MV-4-11 (cell line): ENCODE measurements at places on chromosomes 7 and 10.
A peak's percentile ranks its signal among the peaks of the same experiment; 100 is the strongest.

DNA sequence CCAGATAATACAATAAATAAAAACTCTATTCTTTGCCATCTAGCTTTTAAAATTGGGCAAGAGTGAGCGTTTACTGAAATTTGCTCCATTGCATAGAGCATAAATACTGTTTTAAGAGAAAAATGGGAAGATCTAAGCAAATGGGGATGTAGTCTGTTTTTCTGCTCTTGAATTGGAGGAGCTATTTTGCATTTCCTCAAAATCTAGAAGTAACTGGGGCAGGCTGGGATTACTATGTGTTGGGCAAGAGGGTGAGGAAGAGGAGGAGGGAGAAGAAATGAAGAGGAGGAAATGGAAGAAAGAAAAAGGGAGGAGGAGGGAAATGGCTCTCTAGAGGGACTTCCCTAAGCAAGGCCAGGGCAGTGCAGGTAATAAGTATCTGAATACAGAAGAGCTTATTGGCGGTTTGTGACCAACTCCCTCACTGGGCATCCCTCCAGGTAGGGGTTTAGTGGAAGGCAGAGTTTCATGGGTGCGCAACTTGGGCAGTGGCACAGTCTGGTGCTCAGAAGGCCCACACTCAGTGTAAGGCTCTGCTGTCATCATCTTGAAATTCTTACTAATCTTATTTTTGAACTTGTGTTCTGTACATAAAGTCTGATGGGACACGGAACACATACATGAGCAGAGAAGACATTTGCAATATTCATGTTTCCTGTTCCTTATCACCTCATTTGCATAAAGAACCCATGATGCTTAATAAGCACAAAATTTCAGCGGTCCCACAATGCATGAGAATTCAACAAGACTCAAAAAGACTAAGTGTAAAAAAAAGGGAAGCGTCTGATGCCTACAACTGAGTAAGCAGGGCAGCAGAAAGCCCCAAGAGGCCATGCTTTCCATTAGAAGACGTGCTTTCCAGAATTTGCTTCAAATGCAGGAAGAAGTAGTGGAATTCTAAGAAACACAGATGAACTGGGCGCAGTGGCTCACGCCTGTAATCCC is 116.9 kb downstream of the EVX1 start:
- DNase-seq = peak; percentile 83

- DNase-seq = peak; percentile 52
Observed at GRCh38 chr7:2165610-2166594, 66.8 kb downstream of the MAD1L1 start.

DNA sequence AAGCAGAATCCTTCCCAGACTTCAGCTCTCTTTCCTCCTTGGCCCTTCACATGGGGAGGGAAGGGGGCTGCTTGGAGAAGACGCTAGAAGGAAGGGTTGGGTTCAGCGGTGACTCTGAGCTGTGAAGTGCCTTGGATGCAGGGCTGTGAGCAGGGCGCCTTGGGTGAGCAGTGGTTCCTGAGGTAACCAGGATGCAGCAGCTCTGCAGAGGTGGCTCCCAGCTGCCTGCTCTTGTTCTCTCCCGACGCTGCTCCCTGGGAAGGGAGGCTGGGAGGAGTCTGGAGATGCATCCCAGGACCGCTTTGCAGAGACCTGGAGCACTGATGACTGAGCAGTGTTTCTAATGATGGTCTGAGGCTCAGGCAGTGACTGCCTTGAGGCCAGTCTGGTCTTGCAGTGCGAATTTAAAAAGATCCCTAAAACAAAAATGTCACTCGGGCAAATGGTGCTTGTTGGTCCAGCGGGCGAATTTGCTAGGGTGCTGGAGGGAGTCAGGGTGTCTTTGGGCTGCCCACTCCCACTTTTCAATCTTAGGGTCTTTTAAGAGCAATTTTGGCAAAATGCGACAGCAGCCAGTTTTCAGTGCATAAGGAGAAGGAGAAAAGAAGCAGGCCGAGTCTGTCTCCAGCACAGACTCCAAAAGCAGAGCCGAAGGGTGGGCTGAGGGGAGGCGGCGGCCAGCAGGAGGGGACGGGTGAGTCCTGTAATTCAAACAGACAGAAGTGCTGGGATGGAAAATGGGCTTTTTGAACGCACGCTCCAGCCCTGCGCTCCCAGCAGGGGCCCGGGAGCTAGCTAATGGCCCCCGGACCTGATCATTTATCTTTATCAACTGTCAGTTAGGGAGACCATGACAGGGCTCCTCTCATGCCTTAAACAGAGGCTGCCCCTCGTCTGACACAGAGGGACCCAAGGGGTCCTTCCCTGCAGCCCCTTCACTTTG is 191.2 kb upstream of the SHH start:
- no peak for DNase-seq

DNA sequence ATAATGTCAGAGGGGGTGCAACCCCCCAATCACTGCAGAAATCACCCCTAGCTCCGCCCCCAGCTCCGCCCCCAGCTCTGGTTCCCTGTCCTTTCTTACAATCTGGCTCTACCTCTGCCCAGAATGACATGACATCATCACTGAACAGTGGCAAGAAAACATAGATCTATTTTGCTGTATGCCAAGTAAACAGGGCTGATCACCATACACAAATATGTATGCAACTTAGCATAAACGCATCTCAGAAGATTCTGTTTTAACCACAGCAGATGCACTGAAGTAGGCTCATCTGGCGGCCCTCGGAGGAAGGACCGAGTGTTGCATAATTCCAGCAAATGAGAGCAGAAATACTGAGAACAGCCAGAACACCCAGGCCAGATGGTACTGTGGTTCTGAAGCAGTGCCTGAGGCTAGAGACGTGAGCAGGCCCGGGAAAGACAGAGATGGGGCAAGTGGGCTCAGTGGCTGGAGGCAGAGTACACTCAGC is 293.3 kb upstream of the KLF14 start:
- DNase-seq = peak; percentile 93

GRCh38 chr10:119371704-119372663 is 164.6 kb downstream of the GRK5 start:
- no peak for DNase-seq

DNA sequence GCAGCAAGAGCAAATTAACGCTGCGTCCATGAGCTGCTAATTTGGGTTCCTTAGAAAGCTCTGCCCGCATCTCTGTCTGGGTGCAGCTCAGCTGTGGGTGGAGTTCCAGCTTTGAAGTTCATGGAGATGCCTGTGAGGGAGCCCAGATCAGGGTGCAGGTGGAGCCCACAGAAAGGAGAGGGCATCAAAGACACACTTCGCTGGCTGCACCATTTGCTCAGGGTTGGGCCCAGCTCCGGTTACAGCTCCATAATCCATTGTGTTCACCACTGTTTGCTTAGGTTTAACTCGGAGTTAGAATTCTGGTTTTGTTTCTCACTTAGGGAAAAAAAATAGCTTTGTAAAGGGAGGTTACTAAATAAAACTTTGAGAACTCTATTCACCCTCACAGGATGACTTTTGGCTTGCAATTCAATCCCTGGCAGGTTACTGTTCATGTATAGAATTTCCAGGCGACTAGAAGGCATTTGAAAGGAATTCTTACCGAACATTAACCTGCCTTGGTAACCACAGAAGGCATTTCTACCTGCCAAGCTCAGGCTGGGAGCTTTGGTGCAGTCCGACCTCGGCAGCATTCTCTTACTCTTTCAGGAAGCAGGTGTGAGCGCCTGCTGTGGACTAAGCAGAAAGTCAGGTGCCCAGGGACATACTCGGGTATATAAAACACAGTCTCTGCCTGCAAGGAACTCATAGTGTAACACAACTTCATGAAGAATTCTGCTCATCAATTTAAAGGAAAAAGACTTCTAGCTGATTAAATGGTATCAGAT is 179.5 kb upstream of the RNF32 start:
- DNase-seq = no peak

DNA sequence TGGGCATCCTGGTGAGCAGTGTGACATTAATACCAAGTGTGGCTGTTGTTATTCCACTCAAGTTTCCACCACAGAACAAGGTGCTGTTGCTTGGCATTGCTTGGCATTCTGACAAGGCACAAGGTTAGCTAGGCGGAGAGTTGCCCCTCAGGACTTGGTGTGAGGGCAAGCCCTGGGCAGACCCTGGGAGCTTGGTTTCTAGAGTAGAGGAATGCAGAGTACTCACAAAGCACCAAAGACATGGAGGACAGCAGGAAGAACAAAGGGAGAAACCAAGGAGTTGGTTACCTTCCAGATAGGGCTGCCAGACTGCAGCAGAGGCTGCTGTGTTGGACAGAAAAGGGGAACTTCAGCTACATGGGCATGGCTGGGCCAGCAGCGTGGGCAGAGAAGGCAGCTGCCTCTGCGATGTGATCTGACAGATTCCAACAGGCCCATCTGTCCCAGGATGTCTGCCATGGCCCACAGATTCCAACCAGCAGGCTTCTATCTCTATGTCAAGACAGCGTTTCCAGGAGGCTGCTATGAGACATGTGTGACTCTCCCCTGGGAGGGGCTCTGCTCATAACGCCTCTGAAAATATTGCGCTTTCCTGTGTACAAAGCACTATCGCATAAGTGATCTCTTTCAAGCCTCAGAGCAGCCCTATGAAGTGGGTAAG is 1.8 kb downstream of the GOLGA7B start:
- DNase-seq = peak; percentile 26

DNA sequence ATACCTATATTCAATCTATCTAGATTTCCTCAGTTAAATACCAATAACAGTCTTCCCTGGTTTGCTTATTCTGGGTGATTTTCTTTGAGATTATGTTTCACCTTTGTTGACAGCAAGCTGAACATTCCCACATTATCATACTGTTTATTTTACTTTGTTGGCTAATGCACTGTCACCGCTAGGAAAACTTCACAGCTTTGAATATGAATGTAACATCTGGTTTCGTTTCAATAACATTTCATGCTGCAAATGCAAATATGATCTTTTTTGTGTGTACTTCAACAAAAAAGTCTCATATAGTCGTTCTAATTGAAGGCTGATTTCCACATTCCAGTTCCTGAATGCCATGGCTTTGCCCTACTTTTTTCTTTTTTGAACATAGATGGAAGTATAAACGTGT is 946.3 kb upstream of the GHITM start:
- no peak for DNase-seq

- DNase-seq = no peak
Observed at GRCh38 chr10:73019100-73019499, 64.5 kb upstream of the PLA2G12B start.

GRCh38 chr7:131681961-131682360 is 125.5 kb upstream of the PODXL start:
- no peak for DNase-seq

DNA sequence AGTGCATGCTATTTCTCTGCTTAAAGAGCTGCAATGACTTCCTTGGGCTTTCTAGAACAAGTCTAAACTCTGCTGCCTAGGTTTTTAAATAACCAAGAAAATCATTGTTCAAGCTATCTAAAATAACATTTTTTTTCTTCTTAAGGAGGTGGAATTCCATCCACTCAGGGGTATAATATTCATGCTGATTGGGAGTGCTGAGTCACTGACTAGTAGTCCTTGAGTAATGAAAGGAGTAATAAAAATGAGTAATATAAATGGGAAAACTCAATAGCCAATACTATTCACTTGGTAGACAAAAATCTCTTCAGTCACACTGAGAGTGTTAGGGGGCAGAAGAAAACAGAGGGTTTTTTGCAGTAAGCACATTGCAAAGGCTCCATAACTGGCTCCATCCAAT is 72.0 kb downstream of the GFRA1 start:
- no peak for DNase-seq

- DNase-seq = no peak
Observed at GRCh38 chr7:121297843-121298242, 31.0 kb upstream of the WNT16 start.

DNA sequence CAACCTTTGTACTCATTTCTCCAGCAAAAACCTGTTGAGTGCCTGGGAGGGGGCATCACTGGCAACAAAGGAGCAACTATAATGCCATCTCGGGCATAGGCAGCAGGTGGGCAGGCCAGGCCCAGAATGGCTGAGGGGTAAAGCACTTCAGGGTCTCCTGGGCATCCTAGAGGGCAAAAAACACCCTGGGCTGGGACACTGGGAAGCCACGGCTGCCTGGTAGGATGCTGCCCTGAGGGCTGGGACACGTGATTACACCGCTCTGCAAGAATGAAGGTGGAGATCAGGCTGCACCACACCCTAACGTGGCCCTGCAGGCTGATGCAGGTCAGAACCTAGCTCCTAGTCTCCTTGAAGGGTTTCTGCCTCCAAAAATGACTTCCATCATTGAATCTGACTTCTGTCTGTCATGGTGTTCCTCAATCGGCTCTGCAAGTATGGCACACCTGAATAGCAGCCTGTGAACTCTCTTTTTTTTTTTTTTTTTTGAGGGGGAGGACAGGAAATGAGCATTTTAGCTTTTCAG is 4.5 kb upstream of the TRAPPC14 start:
- DNase-seq = no peak

- DNase-seq = peak; percentile 73
Observed at GRCh38 chr7:195010-195829, 2.8 kb downstream of the FAM20C start.

DNA sequence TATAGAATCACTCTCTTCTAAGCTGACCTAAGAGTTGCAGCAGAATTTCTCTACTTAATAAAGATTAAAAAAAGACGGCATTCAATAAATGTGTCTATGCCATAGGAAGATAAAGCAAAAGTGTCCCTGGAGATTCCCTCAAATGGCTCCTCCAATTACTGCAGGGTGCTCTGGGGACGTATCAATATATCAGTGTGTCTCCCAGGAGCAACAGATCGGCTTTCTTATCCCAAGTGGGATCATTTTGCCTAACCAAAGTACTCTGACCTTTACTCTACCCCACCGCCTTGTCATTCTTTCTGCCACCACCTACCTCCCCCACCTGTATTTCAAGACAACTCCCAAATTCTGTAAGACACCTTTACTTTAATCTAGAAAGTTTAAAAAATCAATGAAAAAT is 202.0 kb upstream of the SEMA3C start:
- no peak for DNase-seq

DNA sequence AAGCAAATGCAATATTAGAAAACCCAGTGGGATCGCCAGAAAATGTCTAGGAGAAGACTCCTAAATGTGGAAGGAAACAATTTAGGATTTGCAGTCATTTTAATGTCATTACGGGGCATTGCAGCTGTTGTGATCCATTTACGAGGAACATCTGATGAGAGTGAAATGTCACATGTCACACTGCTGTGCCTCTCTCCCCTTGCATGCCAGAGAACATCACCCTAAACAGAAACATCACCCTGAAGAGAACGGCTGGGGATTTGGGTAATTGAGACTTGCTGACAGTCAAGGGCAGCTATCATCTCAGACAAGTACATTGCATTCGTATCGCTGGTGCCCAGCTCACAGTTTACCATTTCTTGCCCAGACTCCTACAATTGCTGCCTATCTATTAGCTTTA is 785.7 kb upstream of the POM121L12 start:
- no peak for DNase-seq

DNA sequence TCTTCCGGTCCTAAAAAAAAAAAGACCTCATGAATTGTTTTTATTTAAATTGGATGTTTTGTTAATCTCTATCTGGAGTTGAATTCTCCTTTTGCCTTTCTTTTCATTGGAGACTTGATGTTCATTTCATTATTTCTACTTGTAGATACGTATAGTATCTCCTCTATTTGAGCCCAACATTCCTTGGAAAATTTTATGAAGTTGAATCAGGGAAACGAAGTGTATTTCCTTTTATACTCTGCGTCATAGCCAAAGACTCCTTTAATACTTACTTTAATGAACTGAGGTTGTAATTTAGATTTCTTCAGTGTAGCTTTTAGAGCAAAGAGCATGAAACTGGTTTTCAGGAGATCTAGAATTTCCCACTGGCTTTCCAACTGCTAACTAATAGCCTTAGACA is 132.4 kb downstream of the KIAA1217 start:
- no peak for DNase-seq
